ENCODE measurements at places on chromosomes 5 and 9.

DNA sequence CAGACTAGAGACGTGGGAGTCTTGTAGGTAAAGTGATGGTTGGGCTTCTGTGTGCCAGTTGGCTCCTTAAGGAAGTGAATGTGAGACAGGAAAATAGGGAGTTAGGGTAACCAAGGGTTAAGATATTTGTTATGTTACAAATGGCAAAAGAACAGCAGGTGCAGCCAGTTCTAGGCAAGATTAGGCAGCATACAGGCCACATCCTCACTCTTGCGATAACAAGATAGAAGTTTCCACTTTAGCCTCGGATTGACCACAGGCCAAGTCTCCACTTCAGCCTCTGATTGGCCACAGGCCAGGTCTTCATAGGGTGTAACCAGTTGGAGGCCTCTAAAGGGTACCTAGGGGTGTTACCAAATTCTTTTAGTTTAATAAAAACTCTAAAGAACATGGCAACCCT, 54.6 kb upstream of the ABCA1 start:
- DNase-seq, result no peak

DNA sequence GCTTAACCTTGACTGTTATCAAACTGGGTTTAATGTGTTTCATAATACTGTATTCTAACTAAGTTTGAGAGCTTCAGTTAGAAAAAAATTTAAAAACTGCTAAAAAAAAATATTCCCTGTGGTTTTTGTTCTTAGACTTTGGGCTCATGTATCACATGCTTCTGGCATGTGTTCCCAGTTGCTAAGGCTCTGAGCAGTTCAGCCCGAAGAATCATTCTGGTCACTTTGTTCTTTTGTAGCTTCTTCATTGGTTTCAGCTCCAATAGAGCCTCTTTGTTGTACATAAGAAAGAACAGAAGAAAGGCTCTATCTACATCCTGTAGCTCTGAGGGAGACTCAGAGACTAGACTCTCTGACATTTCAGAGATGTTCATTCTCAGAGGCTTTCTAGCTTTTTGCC, 25.6 kb downstream of the KCNN2 start:
- DNase-seq, result no peak

GRCh38 chr5:177334781-177335700, 16.4 kb downstream of the LMAN2 start:
- DNase-seq, result no peak

- no peak for DNase-seq
These were observed 5.9 kb upstream of the LRRC14B start for GRCh38 chr5:185095-186070.

DNA sequence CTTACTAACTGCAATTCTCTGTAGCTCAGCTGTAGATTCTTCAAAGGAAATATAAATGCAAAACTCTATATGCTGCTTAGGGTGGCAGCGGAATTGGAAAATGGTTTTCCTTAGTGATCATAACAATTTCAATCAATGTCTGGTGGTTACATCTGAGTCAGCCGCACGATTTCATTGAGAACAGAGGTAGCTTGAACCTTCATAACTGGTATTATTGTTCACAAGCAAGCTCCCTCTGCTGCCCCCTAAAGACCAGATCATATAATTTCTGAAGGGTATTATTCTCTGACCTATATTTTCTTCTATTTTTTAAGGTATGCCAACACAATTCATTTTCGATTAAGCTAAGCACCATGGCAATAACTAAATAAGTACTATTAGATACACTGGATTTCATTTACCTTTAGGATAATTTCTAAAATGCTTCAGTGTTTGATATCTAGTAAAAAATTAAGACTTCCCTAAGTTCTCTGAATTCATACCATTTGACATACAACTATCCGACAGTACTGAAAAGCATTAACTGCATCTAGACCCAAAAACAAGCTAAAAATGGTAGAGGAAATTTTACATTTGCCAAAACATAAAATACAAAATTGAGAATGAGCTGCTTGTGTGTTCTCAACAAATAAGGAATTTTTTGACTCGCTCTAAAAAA, 181.1 kb upstream of the SPEF2 start:
- DNase-seq, result peak; percentile 31

- peak; percentile 78 for DNase-seq
These were observed 32.7 kb downstream of the ANXA2R start for GRCh38 chr5:43007246-43007910.

DNA sequence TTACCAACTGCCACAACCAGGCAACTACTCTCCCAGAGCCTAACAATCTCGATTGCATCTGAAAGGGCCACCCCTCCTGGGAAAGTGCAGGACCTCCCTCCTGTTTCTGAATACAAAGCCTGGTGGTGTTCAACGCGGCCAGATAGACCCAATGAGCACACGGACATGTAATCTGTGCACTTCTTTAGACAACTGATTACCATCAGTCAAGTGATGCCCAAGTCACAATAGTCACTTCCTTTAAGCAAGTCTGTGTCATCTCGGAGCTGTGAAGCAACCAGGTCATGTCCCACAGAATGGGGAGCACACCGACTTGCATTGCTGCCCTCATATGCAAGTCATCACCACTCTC, 739 bp downstream of the C9orf72 start:
- peak; percentile 76 for DNase-seq

DNA sequence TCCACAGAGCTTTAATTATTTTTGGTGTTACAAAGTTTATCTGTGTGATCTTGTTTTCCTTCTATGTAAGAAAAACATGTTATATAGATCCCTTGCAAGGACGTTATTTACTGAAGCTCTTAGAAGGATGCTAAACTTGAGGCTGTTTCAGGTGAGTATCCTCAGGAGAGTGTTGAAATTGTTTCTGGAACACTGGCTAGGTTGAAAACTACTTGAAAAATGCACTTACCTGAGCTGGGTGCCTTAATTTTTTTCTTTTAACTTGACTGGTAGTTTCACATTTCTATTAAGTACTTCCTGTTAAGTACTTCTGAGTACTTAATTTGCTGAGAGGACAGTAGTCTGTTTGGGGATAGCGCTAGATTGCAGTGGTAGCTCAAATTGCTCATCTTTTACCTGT, 18.1 kb downstream of the GPBP1 start:
- no peak for DNase-seq

- no peak for DNase-seq
These were observed 128.6 kb upstream of the MAST4 start for GRCh38 chr5:66467564-66467963.

- DNase-seq, result no peak
These were observed 11.2 kb upstream of the SMIM23 start for GRCh38 chr5:171774418-171774817.

GRCh38 chr5:1640421-1640881, 116.7 kb upstream of the LPCAT1 start:
- DNase-seq, result no peak

- peak; percentile 16 for DNase-seq
These were observed 371 bp upstream of the PITX1 start for GRCh38 chr5:135034236-135034962.

GRCh38 chr5:125446986-125447385, 700.5 kb upstream of the ZNF608 start:
- DNase-seq, result no peak

DNA sequence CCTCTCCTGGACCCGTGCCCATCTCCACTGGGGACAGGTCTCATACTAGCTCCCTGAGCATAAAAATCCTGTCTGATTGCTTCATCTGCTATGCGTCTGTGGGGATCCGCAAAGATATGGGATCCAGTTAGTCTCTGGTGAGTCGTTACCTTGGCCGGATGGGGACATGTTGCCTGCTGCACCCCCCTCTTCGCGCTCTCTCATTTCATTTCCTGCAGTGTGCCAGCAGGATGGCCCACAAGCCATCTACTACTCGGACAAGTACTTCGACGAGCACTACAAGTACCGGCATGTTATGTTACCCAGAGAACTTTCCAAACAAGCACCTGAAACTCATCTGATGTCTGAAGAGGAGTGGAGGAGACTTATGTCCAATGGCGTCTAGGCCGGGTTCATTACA, 17.0 kb upstream of the CEP78 start:
- DNase-seq, result no peak

DNA sequence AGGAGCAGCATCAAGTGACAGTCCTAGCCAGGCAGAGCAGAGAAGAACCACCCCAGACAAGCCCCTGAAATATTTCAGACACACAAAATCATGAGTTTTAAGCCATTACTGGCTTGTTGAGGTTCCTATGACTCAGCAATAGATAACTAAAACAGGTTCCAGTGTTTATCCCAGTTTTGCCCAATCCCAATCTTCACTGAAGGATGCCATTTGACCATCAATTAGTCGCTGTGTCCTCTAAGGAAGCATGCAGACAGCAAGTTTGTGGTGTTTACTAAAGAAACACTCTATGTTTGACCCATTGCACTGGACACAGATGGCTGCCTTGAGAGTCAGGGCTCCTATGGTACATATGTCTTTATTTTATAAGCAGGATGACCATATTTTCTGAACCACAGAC, 186.7 kb downstream of the SYK start:
- DNase-seq, result no peak

DNA sequence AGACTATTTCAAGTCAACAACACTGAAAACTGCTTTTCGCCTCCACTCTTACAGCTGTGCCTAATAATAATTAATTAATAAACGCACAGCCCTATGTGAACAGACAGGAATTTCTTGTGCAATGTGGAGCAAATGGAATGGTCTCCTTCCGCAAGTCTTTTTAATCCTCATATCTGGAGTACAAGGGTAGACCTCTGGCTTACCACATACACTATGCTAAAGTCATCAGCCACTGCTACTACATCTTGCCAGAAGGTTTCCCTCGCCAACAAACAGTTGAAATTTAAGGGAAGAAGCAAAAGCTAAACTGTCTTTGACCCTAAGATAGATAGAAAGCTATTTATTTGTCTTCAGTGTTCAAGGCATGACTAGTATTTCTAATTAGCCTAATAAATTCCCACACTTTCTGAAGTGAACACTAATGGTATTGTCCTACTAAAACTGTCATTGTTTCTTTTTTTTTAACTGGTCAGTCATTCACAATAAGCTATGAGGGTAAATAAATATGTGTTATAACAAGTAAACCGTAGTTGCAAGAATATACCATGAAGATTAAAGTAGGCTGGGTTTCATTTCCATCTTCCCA, 63.9 kb downstream of the GOLPH3 start:
- no peak for DNase-seq

GRCh38 chr5:59583151-59583809, 310.2 kb downstream of the PDE4D start:
- no peak for DNase-seq

GRCh38 chr5:176608937-176609723, 826 bp downstream of the GPRIN1 start:
- DNase-seq, result no peak

DNA sequence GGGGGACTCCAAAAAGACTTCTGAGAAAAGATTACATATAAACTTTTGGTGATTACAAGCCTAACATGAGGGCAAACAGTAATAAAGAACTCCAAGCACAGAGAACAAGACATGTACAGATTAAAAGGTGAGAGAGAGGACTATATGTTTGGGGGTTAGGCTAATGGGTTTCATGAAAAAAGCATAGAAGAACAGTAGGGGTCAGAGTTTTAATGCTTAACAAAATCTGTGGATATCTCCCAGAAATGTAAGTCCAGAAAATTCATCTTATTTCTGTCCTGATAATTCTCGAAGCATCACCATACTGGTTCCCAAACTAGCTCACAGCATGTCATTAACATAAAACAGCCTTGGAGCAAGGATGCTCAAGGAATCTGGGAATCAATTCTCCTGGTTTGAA, 137.2 kb downstream of the ARRDC3 start:
- no peak for DNase-seq

- no peak for DNase-seq
These were observed 20.0 kb upstream of the MSANTD3 start for GRCh38 chr9:100406962-100407361.

- no peak for DNase-seq
These were observed 382.7 kb downstream of the CHSY3 start for GRCh38 chr5:130286971-130287370.

GRCh38 chr9:116566677-116567488, 120.2 kb upstream of the TRIM32 start:
- no peak for DNase-seq

- no peak for DNase-seq
These were observed 23.0 kb downstream of the ABL1 start for GRCh38 chr9:130857864-130858738.

GRCh38 chr5:113249206-113249605, 185.6 kb downstream of the TSSK1B start:
- no peak for DNase-seq

DNA sequence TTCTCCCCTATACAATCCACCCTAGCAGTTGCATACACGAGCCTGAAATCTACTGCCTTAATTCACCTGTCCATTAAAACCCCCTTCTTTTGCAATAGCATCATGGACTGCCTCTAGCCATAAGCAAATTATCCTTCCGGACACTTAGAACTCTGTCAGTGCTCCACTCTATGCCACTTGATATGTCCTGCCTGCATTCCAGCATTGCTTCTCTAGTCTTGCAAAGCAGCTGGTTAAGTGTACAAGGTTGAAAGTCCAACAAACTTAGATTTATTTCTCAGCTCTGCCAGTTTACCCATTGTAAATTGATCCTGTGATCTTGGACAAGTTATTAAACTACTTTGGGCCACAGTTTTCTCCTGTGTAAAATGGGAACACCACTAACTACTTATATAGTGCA, 197.9 kb downstream of the EPB41L4A start:
- DNase-seq, result no peak

DNA sequence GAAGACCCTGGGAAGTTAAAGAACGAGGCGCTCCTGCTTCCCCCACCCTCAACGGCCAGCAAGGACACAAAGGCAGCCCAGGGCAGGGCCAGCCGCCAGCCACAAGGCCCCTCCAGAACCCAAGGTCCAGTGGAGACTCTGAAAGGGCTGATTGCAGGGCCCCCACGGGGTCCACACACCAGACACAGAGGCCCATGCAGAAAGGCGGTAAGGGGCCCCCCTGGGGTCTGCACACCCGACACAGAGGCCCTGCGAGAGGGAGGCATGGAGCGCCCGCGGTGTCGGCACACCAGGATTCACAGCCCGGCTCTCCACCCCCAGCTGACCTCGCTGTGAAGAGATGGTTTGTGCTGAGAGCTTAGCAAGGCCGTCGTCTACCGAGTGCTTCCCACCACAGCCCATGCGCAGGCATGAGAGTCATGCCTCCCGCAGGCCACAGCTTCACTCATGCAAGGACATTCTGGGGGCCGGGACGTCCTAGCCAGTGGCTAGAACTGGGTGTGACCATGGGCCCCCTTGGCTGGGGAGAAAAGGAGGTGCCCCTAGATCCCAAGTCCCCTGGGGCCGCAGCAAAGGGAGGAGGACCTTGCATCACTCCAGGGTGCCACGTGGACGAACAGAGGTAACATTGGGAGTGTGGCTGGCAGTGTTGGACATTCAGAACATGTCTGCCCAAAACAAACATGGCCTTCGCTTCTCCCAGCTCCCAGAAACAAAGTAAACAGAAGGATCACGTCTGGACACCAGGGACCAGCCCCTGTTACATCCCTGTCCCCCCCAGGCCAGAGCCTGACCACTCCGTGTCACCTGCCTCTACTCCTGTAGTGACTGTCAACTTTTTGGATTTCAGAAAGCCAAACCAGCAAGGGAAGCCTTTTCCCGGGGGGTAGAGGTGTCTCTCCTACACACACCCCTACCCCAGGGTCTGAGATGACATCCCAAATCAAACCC, 9.8 kb downstream of the BRD3 start:
- DNase-seq, result no peak
